ENCODE measurements at places on chromosomes 2 and 18.

DNA sequence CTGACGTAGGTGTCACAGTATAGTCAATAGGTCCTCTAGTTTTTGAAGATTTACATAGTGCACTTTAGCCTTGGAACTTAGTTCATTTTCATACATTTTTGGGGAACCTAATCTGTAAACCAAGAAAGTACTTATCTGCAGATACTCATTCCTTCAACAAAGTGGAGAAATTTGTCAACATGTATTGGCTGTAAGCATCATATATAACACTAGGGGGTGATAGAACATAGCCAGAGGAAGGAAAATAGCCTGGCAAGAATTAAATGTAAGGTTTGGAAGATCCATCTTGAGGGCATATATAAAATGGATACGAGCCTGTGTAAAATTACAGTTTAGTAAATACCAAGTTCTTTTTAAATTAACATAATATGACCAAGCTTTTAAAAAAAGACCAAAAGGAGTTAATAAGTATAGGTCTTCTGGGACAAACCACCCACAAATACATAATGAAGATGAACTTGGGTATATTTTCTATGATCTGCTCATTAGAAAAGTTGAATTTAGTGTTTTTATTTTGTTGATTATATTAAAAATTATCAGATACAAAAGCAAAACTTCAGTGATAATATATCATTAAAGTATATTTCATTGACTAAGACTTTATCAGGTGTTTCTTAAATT lies 18.2 kb downstream of the RPL37A start:
- DNase-seq: no peak

DNA sequence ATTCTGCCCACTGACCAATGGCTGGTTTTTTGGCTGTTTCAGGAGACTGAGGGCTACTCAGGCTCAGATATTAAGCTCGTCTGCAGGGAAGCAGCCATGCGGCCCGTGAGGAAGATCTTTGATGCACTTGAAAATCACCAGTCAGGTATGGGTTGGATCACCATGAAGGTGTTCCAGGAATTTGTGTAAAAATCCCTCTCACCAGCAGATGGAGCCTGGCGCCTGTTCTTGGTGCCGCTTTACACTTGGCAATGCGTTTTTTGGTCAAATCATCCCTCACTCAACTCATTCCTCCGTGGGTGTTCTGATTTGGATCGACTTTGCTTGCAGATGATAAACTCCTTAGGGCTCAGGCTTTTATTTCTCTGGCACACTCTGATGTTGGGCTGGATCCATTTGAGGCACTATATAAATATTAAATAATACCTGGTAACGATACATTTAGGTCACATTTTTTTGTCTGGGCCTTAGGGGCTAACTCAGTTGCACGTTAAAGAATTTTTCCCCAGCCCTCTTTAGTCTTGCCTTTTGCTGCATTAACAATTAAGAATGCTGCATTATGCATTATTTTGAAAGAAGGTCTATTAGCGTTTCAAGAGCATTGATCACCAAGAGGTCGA lies 50.0 kb downstream of the HDHD2 start:
- peak; percentile 58 for DNase-seq

DNA sequence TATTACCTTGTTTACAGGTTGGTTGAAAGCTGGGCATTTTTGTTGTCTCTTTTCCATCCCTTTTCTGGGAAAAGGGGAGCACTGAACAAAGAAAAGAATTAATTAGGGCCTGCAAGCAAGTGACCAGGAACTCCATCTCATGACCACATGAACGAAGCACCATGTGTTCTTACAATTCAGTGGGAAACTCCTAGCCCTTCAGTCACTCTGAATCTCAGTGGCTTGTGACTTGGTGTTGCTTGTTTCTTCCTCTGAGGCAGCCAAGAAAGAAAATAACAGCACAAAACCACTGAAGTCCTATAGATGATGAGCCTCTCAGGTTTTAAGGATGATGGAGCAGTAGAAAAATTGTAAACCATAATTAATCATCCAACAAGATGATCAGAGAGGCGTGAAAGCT lies 129.1 kb upstream of the CAB39 start:
- no peak for DNase-seq

DNA sequence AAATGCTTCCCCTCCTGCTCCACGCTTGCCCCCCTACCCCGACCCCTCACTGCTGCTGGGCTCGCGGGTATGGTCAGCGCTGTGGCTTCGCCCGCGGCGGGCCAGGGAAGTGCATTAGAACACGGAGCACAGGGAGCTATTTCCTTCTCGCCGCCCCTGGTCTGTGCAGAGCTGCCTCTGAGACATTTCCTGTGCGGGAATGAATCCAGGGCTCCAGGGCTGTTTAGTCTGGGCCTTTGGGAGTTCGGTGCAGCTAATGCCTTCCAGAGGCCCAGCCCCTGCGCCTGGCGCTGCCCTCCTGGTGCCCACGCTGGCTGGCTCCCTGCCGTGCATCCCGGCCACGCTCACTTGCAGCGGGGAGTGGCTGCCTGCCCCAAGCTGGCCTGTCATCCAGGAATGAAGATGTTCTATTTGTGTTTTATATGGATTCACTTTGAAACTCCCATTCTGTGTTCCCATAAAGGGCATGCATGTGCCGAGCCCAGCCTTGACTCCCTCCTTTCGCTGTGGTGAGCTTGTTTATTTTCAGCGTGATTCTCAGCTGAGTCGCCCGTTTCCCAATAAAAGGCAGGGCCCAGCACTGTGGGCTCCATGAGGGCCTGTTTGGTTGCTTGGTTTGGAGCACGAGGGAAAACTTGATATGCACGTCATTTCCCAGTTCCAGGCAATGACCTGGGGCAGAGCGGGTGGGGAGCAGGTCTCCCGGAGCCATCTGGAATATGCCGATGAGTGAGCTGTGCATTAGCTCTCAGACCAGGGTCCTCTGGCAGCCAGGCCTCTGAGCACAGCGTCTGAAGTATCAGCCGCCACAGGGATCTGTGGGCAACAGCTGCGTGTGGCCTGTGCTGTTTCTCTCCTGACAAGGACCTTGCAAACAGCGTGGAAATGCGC lies 42.7 kb downstream of the SH3RF3 start:
- DNase-seq: no peak

DNA sequence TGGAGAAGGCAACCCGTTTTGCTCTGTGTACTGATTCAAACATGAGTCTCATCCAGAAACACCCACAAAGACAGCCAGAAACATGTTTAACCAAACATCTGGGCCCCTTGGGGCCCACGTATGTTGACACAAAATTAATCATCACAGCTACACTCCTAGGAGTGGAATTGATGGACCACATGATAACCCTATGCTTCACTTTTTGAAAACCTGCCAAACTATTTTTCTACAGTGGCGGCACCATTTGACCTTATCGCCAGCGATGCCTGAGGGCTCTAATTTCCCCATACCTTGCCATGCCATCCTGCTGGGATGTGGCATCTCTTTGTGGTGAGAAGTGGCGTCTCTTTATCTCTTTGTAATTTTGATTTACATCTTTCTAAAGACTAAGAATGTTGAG lies 38.5 kb downstream of the PSMG2 start:
- no peak for DNase-seq

- DNase-seq: no peak
Observed at GRCh38 chr18:51578406-51578980, 381.0 kb upstream of the MEX3C start.

DNA sequence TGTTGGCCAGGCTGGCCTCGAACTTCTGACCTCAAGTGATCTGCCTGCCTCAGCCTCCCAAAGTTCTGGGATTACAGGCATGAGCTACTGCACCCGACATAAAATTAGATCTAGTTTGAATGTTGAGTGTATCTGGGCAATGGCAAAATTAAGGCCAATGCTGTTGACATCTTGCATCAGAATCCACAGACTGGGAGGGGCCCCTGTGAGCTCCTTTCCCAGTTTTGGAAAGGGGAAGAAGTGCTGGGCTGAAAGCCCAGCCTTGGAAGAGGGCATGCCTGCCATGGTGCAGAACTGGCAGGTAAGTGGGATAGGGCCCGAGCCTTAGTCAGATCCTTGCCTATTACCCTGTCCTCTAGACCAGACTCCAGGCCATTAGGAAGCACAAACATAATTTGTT lies 4.5 kb upstream of the MYOM1 start:
- DNase-seq: no peak

GRCh38 chr2:149082735-149083134 lies 44.2 kb downstream of the LYPD6B start:
- no peak for DNase-seq

GRCh38 chr2:8248623-8248957 lies 433.3 kb upstream of the ID2 start:
- DNase-seq: no peak

GRCh38 chr18:54359233-54359632 lies 1.5 kb downstream of the C18orf54 start:
- no peak for DNase-seq

- DNase-seq: no peak
Observed at GRCh38 chr18:62404881-62405280, 79.8 kb downstream of the TNFRSF11A start.

- no peak for DNase-seq
Observed at GRCh38 chr18:45335282-45336043, 279.8 kb upstream of the SLC14A2 start.

DNA sequence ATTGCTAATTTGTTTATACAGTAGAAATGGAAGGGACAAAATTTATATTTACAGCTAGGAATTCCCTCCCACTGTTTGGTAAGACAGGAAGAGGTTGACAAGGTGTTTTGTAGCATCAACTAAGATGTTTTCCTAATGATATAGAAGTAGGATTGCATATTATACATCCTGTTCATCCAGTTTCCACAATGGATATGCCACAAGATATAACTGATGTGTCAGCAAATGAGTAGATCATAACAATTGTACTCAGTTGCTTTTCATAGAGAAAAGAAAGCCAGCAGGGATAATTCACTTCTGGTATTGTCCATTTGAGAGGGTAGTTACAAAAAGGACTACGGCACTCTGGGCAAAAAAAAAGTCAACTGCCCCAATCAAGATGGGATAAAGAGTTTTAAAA lies 102.7 kb downstream of the CALCRL start:
- no peak for DNase-seq

GRCh38 chr18:46253498-46253897 lies 149.3 kb downstream of the HAUS1 start:
- DNase-seq: no peak

Measured in stimulated activated CD4-positive, alpha-beta T cell treated with anti-CD3 and anti-CD28 coated beads, Interleukin-2, amount 100 ng/mL, for 48 hours (primary cell).